ENCODE measurements at places on chromosomes 7 and 10.

GRCh38 chr7:6422926-6423632 lies 24.7 kb downstream of the DAGLB start:
- peak; percentile 52 for DNase-seq

GRCh38 chr10:78630944-78631838 lies 437.6 kb upstream of the ZMIZ1 start:
- DNase-seq, result no peak

DNA sequence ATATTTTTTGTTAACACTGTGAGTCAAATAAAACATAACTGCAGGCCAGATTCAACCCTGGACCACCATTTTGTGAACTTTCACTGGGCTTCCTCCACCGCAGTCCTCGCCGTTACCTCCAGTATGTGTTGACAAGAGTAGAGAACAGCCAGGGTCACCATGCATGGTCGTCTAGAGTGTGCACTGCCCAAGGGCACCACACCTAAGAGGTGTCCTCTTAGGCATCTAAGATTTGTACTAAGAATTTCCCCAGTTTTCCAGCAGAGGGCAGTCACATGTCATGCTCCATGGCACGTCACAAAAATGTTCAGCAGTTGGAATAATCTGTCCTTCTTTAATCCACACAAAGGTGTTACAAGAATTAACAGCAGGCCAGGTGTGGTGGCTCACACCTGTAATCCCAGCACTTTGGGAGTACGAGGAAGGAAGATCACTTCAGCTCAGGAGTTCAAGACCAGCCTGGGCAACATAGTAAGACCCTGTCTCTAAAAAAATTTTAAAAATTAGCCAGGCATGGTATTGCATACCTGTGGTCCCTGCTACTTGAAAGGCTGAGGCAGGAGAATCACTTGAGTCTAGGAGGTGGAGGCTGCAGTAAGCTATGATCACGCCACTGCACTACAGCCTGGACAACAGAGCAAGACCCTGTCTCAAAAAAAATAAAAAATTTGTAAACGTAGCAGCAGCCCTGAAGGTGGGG lies 71.2 kb upstream of the FOXK1 start:
- peak; percentile 86 for DNase-seq

- no peak for DNase-seq
Measured at GRCh38 chr10:71249996-71250395, 37.6 kb downstream of the UNC5B start.

GRCh38 chr7:152894295-152895170 lies 135.0 kb downstream of the ACTR3B start:
- DNase-seq, result peak; percentile 0
